Ovary (tissue), 10 donors: ENCODE measurements at places on chromosomes 7 and 10. TPM values are rescaled to one million over a fixed set of nuclear protein-coding genes. Genes with fewer than 3 reads are reported as not detected.

- H3K36me3 ChIP-seq: no peaks in the 10 kb centered on the region
- no peak for DNase-seq
Measured at GRCh38 chr10:110644598-110645462, 694 bp downstream of the RBM20 start.

- H3K36me3 ChIP-seq: no peaks in the 10 kb centered on the region
- DNase-seq: no peak
- no peaks in the 10 kb centered on the region for H3K27me3 ChIP-seq
- H3K27ac ChIP-seq: no peak overlapping the region
- H3K4me3 ChIP-seq: no peak overlapping the region
- H3K4me1 ChIP-seq: no peaks in the 10 kb centered on the region
Measured at GRCh38 chr10:50929670-50930069, 44.2 kb upstream of the A1CF start.

LDB3 gene
- total RNA-seq: 12.9 TPM

GPR15LG gene
- not detected for total RNA-seq

DNA sequence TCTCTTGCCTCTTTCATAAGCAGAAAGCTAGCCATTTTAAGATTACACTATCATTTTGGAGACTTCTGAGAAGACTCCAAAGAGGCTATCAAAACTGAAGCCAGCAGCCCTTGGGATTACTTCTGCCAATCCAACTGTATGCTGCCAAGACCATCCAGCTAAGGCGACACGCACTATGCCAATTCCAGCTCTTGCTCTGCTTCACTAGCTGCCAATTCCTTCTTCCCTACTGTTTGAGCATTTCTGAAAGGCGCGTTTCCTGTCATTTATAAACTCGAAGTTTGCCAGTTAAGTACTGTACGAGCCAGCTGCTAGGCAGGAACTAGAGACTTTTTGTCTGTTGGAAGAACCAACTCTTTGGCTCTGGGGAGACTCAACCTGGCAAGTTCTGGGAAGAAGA, 36.5 kb downstream of the MALSU1 start:
- H3K4me1 ChIP-seq: peaks cover 17% of the 10 kb centered on the region
- DNase-seq: no peak
- no peak overlapping the region for H3K4me3 ChIP-seq
- H3K36me3 ChIP-seq: no peaks in the 10 kb centered on the region
- no peaks in the 10 kb centered on the region for H3K27me3 ChIP-seq
- no peak overlapping the region for H3K27ac ChIP-seq

- no peaks in the 10 kb centered on the region for H3K27me3 ChIP-seq
- no peaks in the 10 kb centered on the region for H3K4me1 ChIP-seq
- no peak overlapping the region for H3K27ac ChIP-seq
Measured at GRCh38 chr10:408236-408635, 273.0 kb downstream of the ZMYND11 start.

CACNB2 gene
- 25.7 TPM for total RNA-seq

KNDC1 gene
- 18.6 TPM for total RNA-seq

GRCh38 chr7:16367115-16367514, 54.2 kb downstream of the CRPPA start:
- H3K4me1 ChIP-seq: no peaks in the 10 kb centered on the region
- no peak overlapping the region for H3K27ac ChIP-seq
- H3K36me3 ChIP-seq: no peaks in the 10 kb centered on the region

DNA sequence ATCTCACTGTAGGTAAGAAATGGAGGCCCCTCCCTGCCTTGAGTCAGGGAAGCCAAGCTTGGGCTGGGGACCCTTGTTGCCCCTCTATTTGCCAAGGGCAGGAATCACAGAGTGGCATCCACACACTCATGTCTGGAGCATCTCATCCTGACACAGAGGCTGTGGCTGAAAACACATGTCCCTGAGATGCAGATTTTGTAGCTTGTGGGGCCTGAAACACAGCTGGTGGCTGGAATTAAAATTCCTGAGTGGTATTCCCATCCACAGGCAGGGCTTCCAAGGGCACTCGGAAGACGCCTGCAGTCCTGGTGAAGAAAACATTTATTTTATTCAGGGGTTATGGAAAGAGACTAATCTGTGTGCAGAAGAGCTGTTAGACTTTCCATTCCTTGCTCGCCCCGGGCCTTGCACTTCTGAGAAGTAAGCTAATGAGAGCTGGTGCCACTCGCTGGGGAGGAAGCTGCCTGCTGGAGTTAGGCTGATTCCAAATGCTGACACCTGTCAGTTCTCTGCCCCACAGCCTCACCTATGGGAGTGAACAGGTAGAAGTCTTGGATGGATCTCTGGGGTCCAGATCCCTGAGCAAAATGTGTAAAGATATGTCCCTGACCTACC, 36.0 kb downstream of the C10orf120 start:
- no peaks in the 10 kb centered on the region for H3K36me3 ChIP-seq
- no peak overlapping the region for H3K4me3 ChIP-seq
- no peaks in the 10 kb centered on the region for H3K4me1 ChIP-seq

DNA sequence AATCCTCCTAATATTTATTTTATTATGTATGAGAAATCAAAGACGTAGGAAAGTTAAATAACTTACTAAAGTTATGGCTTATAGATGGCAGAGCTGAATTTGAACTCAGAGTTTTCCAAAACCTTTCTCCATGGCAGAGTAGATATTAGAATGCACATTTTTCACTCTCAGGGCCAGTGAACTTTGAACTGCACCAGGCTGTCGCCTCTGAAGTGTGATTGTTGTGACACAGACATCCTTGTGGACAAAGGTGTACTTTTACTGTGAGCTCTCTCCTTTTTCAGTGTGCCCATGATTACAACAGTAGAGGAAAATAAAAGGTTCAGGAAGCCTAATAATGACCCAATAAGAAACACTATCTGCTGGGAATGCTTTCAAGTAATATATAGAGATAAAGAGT, 29.1 kb downstream of the TES start:
- DNase-seq: no peak
- no peak overlapping the region for H3K4me3 ChIP-seq
- no peaks in the 10 kb centered on the region for H3K36me3 ChIP-seq
- H3K27ac ChIP-seq: no peak overlapping the region
- no peaks in the 10 kb centered on the region for H3K27me3 ChIP-seq

DNA sequence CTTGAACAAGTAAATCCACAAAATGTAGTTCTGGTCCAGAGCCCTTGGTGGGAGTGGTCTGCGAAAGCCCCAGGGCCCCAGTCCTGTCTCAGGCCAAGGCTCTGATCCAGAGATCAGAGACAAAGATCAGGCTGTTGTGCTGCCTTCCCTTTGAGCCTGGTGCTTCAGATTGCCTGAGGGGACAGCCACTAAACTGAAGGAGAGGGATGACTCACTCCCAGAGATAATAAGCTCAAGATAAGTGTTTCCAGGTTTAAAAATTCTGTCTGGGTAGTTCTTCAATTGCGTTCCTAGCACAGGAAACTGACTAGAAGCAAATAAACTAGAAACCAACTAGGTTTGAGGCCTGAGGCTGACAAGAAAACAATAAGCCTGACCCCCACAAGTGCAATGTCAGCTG, 190.2 kb downstream of the RAMP3 start:
- no peaks in the 10 kb centered on the region for H3K36me3 ChIP-seq
- no peak for DNase-seq
- H3K27me3 ChIP-seq: no peaks in the 10 kb centered on the region
- H3K4me1 ChIP-seq: no peaks in the 10 kb centered on the region
- no peak overlapping the region for H3K4me3 ChIP-seq

DNA sequence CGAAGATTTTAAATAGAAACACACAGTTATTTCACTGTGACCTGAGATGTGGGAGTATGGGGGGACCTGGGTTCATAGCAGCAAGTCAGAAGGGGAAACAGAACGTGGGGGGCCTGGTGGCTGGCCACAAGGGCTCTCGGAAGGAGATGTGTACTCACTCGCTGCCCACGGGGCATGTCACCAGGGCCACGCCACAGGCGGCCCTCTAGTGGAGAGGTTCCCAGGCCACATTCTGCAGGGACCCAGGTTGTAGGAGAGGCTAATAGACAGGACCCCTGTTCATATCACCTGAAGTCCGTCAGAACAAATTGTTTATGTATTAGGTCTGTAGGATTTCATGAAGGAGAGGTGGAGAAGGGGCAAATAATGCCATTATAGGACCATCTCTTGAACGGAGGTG, 25.1 kb upstream of the SVOPL start:
- H3K4me1 ChIP-seq: no peaks in the 10 kb centered on the region
- H3K36me3 ChIP-seq: no peaks in the 10 kb centered on the region
- H3K27me3 ChIP-seq: no peaks in the 10 kb centered on the region
- no peak overlapping the region for H3K27ac ChIP-seq

GRCh38 chr7:88269586-88269985, 37.1 kb downstream of the STEAP4 start:
- no peak overlapping the region for H3K4me3 ChIP-seq
- H3K4me1 ChIP-seq: no peaks in the 10 kb centered on the region
- no peaks in the 10 kb centered on the region for H3K36me3 ChIP-seq
- DNase-seq: no peak
- no peaks in the 10 kb centered on the region for H3K27me3 ChIP-seq

GNAT3 gene
- total RNA-seq: not detected

CHRM2 gene
- 0.68 TPM for total RNA-seq

PPP1R3A gene
- not detected for total RNA-seq

GRCh38 chr10:69218831-69219230, 1.3 kb upstream of the HKDC1 start:
- H3K4me1 ChIP-seq: no peaks in the 10 kb centered on the region
- H3K36me3 ChIP-seq: no peaks in the 10 kb centered on the region
- no peak overlapping the region for H3K27ac ChIP-seq
- H3K4me3 ChIP-seq: no peak overlapping the region

DNA sequence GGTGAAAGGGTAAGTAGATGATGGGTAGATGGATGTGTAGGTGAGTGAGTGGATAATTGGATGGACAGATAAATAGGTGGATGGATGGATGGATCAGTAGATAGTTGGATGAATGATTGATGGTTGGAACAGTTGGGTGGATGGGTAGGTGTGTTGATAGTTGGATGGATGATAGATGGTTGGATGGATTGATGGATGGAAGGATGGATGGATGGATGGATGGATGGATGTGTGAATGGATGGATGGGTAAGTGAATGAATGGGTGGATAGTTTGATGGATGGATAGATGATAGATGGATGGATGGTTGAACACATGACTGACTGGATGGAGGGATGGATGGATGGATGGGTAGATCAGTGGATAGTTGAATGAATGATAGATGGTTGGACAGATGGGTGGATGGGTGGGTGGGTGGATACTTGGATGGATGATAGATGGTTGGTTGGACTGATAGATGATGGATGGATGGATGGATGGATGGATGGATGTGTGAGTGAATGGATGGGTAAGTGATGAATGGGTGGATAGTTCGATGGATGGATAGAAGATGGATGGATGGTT, 37.0 kb downstream of the PDGFA start:
- H3K27me3 ChIP-seq: no peaks in the 10 kb centered on the region
- no peak for DNase-seq
- no peaks in the 10 kb centered on the region for H3K36me3 ChIP-seq
- no peak overlapping the region for H3K4me3 ChIP-seq
- H3K4me1 ChIP-seq: no peaks in the 10 kb centered on the region

MARCHF5 gene
- 40.7 TPM for total RNA-seq

- DNase-seq: no peak
- H3K36me3 ChIP-seq: no peaks in the 10 kb centered on the region
- no peaks in the 10 kb centered on the region for H3K4me1 ChIP-seq
Measured at GRCh38 chr7:12801107-12801506, 113.7 kb downstream of the ARL4A start.

DNA sequence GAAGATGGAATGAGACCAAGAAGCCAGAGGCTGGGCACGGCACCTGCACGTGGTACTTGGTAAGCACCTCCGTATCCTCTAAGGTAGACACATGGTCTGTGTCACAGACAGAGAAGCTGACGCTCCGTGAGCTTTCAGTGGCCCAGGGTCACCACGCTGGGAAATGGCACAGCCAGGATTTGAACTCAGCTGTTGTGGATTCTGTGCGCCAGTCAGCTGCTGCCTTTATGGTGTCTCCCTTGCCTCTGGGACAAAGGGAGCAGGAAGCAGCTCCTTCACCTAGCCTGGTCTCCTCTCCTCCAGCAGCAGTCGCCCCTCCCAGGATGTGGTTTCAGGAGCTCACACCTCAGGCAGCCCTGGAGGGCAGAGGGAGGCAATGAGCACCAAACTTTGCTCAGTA, 110.8 kb downstream of the ARHGAP22 start:
- no peak overlapping the region for H3K27ac ChIP-seq
- peaks cover 11% of the 10 kb centered on the region for H3K4me1 ChIP-seq
- peak; percentile 18 for DNase-seq
- H3K36me3 ChIP-seq: no peaks in the 10 kb centered on the region
- H3K27me3 ChIP-seq: no peaks in the 10 kb centered on the region
- no peak overlapping the region for H3K4me3 ChIP-seq

DNA sequence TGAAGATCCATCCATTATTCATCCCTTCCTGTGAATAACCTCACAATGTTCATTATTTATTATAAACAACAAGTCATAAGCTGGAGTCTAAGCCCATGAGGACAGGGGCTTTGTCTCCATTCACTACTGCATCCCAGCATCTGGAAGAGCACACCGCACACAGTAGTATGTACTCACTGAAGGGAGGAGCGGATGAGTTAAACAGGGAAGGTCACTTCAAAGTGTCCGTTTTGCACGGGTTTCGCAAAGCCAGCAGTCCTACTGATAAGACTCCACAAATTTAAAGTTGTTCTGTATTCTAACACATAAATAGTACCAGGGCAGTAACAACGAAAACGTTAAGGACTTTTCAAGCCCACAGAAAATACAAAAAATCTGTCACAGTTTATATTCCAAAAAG, 167.9 kb downstream of the PARD3 start:
- H3K27ac ChIP-seq: no peak overlapping the region
- H3K4me1 ChIP-seq: peaks cover 3% of the 10 kb centered on the region
- no peaks in the 10 kb centered on the region for H3K36me3 ChIP-seq
- DNase-seq: no peak
- no peaks in the 10 kb centered on the region for H3K27me3 ChIP-seq

ITPRID1 gene
- total RNA-seq: not detected

TM9SF3 gene
- total RNA-seq: 143 TPM

DNA sequence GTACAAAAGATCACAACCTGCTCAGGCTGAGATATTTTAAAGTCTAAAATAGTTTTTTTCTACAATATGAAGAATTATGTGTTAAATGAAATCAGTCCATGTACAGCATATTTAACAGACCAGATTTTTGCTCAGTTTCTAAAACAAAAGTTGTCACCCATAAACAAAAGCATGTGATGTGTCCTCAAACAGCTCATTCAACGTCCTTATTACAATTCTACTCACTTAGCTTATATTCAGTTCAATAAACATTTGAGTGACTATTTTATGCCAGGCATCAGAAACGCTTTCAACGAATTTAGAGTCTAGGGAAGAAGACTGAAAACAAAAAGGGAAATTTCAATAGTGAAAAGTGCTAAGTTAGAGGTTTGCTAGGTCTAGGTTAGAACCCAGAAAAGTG, 457.3 kb upstream of the SEMA3A start:
- H3K4me1 ChIP-seq: no peaks in the 10 kb centered on the region
- no peak overlapping the region for H3K27ac ChIP-seq
- no peak for DNase-seq
- H3K36me3 ChIP-seq: no peaks in the 10 kb centered on the region

- no peaks in the 10 kb centered on the region for H3K36me3 ChIP-seq
- no peak overlapping the region for H3K4me3 ChIP-seq
- H3K4me1 ChIP-seq: peaks cover 11% of the 10 kb centered on the region
- H3K27me3 ChIP-seq: no peaks in the 10 kb centered on the region
Measured at GRCh38 chr10:91598211-91598977, 34.5 kb downstream of the PPP1R3C start.

GRCh38 chr7:150793569-150794238, 6.5 kb downstream of the TMEM176B start:
- DNase-seq: no peak
- H3K4me1 ChIP-seq: no peaks in the 10 kb centered on the region
- no peak overlapping the region for H3K4me3 ChIP-seq
- H3K27me3 ChIP-seq: no peaks in the 10 kb centered on the region
- H3K36me3 ChIP-seq: no peaks in the 10 kb centered on the region
